Fibroblast of skin of abdomen (primary cell): ENCODE measurements at places on chromosomes 11 and 22.

DNA sequence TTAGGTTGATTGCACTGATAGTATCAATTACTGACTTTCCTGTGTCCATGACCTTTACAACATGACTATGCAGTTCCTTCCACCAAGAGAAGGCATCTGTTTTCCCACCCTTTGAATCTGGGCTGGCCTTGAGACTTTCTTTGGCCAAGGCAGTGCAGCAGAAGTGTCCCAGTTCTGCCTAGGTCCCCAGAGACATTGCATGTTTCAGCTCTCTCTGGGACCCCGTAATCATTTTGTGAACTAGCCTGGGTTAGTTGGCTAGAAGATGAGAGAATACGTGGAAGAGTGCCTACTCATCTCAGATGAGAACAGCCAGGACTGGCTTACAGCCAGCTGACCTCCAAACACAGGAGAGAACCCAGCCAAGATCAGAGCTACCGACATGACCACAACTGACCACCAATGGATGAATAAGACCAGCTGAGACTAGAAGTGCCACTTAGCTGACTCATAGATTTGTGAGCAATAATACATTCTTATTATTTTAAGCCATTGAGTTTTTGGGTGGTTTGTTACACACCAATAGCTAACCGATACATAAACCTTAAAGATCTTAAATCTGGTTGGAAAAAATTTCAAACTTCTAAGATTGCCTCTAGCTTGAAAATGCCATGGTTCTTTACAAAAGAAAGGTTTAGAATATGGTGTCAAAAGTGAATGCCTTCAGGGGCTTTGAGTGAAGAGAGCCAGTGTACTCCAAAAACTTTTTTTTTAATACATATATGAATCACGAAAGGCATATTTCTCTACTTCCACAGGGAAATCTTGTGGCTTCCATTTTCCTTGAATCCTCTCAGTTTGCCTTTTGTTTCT, 145.2 kb downstream of the FBXO7 start:
- DNase-seq: peak; percentile 67

DNA sequence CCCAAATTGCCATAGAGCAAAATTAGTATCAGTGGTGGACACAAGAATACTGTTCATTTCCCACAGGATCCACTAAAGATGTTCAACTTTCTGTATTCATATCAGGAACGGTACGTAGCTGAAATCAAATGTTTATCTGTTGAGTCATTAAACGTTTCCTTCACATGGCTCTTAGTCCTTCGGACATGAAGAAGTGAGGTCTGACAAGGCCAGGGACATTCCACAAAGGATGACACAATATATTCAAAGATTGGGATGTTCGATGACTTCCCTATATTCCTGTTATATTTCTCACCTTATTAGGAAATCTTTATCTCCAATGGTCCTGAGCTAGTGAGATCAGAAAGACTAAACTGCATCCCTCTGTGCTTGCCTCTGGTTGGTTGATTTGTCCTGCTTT, 129.0 kb downstream of the ETS1 start:
- DNase-seq: peak; percentile 94

GRCh38 chr22:42320443-42321416, 50.3 kb upstream of the TCF20 start:
- DNase-seq: no peak

DNA sequence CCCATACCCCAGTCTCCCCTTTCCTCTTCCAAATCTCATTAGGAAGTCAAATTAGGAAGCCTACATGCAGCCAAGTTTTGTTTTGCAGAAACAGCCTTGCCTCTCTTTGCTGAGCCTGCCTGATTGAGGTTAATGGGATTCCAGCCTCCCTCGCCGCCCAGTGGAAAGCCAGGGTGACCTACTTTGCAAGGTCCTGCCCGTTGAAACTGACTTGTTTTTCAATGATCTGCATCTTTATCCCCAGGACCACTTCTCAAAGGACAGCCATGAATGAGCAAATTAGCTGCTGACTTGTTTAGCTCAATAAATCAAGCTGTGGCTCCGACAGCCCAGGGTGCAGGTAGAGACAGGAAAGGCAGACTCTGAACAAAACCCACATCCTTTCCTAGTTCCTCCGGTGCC, 110.4 kb downstream of the RRAS2 start:
- DNase-seq: no peak

DNA sequence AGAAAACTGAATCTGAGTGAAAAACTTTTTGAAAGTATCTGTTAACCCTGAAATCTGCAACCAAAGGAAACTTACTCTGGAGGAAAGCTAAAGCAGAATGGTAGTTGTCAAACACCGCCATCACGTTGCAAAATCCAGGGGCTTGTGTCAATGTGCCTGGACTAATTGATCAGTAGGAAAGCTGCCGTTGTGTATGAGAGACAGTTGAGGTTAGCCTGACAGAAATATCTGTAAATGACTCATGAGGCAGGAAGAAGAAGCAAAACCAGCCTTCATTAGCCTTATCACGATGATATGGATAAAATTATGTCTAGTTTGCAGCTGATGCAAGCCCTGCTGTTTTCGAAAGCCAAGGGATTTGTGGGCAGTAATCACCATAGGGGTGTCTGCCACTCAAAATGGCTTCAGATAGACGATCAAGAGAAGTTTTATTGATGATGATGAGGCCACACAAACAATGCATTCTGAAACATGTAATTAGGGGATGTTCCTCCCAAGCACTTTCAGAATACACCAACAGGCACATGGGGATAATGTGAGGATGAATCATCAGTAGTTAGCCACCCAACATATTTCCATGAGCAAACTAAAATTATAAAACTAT, 8.9 kb downstream of the SCGB1A1 start:
- DNase-seq: peak; percentile 68

DNA sequence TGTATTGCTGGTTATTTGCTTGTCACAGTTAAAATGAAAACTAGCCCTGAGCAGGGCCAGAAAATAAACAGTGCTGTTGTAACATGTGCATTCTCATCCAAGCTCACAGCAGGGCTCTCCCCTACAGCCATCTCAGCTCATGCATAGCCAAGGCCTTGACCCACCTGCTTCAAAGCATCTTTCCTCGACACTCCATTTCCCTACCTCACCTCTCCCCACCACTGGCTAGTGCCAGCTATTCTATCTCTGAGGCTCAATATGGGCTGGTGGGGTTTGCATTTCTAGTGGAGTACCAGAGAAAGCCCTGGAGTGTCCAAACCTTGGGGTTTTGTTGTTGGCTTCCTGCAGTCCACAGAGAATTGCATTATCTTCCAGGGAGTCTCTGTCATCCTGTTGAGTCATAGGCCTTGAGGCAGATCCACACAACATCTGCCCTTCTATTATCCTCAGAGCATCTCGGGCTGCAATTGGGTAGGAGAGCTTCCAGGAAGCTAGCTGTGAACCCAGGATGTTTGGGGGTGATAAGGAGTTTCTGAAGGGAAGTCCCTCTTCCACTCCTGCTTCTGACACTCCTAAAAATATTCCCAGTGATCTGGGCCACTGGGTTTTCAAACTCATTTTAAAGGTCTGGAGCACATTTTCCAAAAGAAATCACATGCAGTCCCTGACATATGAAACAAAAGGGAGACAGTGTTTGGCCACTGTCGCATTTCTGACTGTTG, 36.1 kb upstream of the AMOTL1 start:
- DNase-seq: peak; percentile 75

GRCh38 chr11:126585388-126585773, 229.9 kb downstream of the ST3GAL4 start:
- no peak for DNase-seq

DNA sequence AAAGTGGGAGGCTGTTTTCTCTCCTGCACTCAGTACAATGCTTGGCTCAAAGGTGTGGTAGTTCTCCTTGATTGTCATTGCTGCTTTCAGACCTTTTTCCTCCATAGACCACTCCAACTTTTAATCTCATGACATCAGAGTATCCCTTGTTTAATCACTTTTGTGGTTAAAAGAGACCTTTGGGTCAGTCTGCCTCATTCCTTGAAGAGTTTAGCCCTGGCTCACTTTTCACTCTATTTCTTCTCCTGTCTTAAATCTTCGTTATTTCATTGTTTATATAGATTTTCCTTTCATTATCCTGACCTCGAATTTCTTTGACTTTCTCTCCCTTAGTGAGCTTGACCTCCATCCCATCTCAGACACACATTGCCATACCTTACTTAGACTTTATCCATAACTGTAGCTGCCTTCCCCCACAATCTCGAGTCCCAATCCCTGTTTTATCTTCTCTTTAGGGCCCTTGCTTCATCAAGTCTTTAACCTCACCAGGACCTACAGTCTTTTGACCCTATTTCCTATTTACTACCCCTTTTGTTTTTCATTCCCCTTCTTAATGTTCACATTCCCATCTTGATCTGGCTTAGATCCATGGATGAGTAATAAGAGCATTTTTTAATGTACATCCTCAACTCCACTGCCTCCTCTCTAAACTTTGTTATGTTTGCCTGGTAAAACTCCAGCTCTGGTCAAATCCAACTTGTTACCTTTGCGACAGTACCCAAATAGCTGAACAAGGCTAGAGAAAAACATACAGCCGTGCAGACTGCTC, 9.5 kb downstream of the ATXN10 start:
- DNase-seq: peak; percentile 72

DNA sequence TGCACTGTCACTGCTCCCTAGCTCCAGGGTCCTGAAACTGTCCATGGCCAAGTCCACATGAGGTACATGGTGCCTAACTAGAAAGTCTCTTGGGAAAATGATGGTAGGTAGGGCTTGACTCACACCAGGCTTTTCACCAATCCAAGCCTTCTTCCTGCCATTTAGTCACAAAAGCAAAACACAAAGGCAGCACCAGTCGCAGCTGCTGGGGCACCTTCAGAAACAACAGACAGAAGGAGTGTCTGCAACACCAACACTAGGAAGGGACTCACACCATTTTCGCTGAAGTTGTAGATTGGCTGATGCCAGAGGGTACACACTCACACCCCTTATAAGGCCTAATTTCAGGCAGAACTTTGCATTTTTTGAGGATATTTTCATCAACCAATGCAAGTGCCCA, 55.7 kb downstream of the SYTL2 start:
- no peak for DNase-seq

GRCh38 chr11:114441921-114442320, 2.7 kb downstream of the REXO2 start:
- no peak for DNase-seq

GRCh38 chr11:11171285-11171684, 181.8 kb downstream of the CSNK2A3 start:
- DNase-seq: peak; percentile 94

DNA sequence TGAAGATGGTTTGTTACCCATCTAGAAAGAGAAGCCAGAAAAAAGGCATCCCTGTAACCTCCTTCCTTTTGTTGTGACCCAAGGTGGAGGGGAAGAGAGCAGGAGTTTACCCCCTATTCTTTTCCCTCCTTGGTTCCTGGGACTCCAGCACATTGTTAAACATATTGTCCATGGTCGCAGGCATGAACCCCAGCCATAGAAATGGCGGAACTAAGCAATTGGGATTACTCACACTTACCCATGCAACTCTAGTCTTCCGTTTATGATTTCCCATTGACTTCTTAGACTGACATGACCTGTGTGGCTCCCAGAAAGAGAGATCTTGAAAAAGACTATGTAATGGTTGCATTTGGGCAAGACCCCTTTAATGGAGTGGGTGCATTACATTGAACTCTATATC, 45.4 kb downstream of the OR4C46 start:
- no peak for DNase-seq

DNA sequence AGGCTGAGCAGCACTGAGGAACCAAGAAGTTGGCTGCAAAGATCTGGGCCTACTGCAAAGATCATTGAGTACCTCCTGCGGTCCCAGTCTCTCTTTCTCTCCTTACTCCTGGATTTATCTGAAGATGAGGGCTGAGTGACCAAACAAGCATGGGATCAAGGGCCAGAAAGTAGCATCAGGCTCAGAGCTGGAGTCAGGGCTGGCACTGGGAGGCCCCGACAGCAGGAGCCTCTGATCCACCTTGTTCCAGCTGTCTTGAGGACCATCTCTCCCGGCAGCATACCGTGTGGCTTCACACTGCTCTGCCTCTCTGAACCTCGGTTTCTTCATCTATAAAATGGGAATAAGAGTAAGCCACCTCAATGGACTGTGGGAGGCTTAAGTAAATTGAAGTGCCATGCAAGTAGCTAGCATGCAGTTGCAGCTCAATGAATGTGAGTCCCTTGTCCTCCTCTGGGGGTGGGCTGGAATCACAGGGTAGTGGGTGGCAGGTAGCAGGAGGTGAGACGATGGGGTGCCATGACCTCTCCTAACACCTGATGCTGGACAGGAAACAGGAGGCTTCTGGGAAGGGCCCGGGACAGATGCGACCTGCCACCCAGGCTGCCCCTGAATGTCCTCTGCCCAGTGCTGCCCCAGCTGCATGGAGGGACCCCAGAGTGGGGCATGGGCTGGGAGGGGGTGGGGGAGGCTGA, 52.5 kb upstream of the PRDM11 start:
- DNase-seq: no peak

DNA sequence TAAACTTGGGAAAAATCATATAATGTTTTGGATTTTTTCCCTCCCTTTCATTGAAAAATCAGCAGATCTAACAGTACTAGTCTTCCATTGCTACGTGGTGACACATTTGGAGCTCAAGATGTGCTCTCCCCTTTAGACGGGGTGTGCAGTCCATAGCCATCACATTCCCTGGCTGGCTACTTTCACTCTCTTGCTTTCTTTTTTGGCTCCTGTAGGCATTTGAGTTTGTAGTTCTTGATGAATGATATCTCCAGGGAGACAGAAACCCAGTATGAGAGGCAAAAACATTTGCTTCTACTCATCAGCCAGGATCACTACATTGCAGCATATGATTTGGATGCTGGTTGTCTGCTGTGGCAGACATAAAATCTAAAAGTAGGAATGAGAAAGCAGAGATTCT, 12.1 kb downstream of the CCDC81 start:
- DNase-seq: peak; percentile 33

DNA sequence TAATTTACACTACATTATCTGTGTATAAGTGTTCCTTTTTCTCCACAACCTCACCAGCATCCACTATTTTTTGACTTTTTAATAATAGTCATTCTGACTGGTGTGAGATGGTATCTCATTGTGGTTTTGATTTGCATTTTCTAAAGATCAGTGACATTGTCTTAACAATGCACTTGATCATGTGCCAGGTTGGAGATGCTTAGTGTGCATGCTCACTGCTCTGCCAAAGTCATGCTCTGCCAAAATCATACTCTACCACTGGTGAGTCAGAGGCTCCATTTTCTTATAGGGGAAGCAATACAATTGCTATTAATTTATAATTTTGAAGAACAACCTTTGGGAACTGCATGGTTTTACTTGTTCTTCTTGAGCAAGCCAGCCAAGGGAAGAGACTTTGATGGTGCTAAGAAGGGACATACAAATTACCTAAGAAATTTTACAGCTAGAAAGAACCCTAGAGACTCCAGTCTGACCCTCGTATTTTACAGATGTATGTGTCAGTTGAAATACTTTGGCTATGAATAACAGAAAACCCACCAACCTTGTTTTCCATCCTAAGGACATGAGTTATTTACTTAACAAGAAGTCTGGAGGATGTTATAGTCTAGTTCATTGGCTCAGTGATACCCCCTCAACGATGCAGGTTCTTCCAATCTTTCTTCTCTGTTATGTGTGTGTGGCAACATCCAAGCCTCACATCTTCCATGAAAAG, 368.9 kb downstream of the DDX10 start:
- peak; percentile 97 for DNase-seq

GRCh38 chr11:111976119-111976766, 39.1 kb downstream of the DIXDC1 start:
- DNase-seq: no peak
